ENCODE measurements at places on chromosomes 13 and 19.

DNA sequence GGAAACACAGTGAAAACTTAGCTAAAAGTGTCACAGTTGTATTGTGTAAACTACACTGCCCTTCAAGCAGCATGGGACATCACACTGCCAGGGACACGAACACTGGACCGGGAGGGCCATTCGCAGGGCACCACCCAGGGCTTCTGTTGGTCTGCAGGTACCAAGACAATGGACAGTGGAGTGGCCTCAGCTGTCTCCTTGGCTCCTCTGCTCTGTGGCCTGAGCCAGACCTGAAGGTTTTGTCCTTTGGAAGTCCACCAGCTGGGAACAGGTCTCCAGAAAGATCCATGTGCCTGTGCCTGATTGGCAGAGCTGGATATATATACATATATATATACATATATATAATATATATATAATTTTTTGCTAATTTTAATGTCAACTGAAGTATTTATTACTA lies 149.8 kb downstream of the ZNF536 start:
- no peak for DNase-seq

DNA sequence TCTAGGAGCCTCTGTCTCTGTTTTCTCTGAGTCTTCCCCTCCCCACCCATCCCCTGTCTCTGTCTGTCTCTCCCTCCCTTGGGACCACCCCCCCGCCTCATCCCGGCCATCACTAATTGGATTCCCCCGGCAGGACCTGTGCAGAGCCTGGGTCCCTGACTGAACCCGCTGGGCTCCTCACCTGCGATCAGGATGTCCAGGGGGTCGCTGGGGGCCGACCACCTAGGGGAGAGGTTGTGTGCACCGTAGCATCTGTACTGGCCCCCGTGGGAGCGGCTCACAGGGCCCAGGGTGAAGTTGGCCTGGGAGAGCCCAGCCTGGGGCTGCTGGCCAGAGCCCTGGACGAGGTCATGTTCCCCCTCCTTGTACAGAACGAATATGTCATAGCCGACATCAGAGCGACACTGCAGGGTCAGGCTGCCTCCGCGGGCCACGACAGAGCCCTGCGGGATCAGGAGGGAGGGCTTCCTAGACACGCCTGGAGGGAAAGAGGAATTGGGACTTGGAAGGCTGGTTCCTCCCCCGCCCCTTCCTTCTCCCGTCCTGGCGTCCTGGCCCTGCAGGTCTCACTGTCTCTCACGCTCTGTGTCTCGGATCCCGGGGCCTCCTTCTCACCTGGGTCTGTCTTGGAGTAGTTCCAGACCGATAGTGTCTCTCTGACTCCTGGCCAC lies 1.8 kb downstream of the LILRB5 start:
- DNase-seq: no peak

DNA sequence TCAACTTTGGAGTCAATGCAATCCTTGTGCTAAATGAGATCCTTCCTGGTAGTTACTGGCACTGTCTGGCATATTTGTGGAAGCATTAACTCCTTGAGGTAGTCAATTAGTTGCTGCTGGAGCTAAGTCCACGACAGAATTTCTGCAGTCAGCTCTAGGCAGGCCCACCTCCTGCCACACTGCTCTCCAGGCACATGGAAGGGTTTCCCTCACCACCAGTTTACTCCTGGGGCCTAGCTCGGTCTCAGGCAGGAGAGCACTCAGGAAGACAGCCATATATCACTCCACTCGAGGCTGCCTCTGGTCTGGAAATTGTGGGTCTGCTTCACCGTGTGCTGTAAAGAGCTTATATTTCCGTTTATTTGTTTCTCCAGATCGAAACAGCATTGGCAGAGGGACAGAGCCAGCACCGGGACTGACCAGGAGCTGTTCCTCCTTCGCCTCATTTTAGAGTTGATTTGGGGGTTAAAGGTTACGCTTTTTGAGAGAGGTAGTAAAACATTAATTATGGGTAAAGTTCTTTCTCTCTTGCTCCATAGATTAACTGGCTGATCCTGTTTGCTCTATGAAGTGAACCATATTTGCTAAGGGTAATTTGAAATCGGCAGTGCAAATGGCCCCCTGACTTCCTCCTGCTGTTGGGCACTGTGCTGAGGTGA lies 20.6 kb upstream of the GTF3A start:
- DNase-seq: no peak

DNA sequence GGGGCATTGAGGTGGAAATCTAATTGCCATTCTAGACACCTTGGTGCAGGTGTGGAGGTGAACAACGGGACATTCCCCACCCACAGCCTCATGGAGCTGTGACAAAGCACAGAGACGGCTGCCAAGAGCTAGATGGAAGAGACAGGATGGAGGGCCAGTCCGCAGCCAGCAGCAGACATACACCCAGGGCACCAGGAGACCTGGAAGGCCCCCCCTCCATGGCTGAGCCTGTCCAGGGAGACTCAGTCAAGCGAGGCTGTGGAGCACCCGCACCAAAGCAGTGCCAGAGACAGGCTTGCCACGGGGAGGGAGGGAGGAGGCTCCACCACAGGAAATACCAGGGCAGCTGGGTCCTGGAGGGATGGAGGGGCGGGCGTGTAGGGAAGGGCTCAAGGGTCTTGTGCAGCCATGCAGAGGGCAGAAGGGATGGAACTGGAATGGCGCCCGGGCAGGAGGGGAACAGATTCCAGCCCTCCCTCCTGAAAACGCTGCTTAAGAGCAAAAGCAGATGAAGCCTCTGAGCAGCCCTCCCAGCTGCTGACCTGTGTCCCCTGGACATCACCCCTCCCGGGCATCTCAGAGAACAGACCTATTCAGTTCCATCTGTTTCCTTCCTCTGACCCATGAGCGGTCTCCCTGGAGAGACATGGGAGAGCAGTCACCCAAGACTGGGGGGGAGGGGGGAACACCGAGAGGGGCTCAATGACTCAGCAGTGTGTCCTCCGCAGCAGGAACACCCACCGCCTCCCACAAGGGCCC lies 14.4 kb downstream of the EPS15L1 start:
- peak; percentile 49 for DNase-seq

GRCh38 chr19:50328224-50328872 lies 829 bp downstream of the KCNC3 start:
- DNase-seq: no peak

DNA sequence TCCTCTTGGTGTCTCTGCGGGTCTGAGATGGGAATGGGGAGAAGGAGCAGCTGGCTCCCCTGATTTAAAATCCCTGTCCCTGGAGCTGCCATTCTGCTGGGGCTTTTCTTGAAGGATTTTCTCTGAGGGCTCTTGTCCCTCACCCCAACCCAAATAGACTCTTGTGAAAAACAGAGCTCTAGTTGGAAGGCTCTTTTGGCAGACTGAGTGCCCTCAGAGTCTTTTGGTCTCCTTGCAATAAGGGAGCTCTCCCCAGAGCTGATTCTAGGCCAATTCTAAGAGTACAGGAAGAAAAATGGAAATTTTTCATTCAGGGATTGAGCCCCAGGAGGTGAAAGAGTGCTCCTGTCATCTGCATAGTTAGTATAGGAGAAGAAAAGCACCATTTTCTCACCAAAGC lies 238.3 kb downstream of the COG6 start:
- no peak for DNase-seq

- no peak for DNase-seq
Observed at GRCh38 chr19:32223595-32224370, 121.6 kb upstream of the ZNF507 start.

DNA sequence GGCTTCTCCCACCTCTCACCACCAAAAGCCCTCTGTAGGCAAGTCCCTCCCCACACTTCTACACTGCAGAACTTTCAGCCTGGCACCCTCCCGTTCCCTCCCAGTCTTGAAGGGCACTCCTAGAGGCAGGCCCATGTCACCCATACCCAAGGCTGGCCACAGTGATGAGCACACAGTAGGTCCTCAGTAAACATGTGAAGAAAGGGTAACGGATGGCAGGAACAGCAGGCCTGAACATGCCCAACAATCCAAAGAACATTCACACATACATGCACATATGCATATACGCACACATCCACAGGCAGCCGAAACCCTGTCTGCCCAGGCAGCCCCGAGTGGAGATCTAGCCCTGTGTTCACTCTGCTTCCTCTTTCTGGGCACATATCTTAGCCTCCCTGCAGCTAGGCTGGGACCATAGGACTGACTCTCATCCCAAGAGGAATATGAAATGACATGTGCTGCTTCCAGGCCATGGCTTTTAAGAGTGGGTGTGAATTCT lies 55.2 kb downstream of the CEBPG start:
- no peak for DNase-seq

GRCh38 chr19:48149430-48149829 lies 20.7 kb downstream of the LIG1 start:
- no peak for DNase-seq

DNA sequence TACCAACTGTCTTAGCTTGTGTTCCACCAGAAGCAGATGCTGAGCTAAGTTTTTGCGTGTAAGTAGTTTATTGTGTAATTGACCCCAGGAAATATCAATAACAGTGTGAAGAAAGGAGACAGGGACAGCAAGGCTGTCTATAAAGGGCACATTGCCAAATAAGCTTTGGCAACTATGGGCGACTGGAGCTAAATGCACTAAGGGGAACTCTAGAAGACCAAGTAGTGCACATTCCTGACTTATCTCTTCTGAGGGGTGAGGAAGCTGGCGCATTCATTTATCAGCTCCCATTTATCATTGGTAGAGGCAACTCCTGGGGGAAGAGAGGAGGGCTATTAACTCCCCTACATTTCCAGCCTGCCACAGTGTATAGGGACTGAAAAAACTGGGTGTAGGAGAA lies 135.0 kb downstream of the DLEU7 start:
- DNase-seq: peak; percentile 16

DNA sequence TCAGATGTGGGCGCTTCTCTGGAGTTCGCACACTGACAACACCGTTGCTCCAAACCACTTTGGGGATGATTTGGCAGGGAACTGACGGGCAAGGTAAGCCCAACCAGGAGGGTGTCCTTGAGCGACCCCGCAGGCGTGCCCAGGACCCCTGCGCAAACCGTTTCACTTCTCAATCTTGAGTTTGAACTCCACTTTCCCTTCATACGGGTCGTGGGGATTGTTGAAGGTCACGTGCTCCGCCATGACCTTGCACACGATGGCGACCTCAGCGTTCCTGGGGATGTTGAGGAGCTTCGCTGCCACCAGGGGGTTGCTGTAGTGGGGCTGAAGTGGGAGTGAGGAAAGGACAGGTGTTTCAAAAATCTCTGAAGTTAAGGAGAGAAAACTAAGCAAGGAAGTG lies 8.8 kb downstream of the ATP4B start:
- DNase-seq: no peak

DNA sequence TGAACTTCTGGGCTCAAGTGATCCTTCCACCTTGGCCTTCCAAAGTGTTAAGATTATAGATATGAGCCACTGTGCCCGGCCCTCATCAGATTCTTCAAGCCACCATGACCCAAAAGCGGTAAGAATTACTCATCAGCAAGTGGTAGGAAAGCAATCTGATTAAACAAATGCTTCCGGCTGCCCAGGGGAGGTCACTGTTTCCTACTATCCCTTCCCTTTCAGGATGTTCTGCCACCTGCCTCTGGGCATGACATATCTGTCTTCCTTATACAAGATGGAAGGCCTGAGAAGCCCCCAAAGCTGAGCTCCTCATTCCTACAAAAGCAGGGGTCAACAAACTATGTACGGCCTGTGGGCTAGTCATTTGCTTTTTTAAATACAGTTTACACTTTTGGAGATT lies 7.0 kb downstream of the ABHD8 start:
- DNase-seq: no peak

DNA sequence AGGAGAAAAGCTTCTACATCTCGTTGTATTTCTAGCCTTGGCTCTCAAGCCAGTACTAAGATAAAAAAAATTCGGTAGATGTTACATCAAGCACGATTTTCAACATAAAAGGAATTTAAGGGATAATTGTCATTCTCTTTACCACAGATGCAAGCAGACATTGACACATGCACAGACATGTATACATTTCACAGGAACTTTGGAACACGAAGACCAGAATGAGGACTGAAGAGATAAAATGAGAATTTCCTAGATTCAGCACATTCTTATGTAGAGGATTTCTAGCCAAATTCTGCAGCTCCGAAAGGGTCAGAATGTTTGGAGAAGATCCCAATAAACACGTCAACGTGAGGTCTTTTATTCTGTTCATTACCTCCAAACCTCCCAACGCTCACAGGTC lies 284.5 kb upstream of the ARGLU1 start:
- DNase-seq: no peak

DNA sequence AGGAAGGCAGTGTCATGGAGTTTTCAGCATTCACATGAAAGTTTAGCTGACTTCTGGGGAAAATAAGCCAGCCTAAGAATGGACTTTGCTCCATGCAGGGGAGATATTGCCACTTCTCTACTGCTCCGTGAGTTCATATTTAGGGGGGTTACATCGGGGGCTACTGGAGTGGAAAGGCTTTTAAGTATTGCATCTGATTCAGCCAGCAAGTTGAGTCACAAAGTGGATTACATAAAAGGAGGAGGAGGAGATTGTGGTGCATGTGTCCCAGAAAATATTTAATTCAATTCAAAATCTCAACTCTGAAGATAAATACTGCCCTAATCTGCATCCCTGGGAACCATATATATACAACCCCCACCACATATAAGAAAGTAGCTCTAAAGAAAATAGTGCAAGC lies 617.2 kb downstream of the DCT start:
- DNase-seq: no peak

DNA sequence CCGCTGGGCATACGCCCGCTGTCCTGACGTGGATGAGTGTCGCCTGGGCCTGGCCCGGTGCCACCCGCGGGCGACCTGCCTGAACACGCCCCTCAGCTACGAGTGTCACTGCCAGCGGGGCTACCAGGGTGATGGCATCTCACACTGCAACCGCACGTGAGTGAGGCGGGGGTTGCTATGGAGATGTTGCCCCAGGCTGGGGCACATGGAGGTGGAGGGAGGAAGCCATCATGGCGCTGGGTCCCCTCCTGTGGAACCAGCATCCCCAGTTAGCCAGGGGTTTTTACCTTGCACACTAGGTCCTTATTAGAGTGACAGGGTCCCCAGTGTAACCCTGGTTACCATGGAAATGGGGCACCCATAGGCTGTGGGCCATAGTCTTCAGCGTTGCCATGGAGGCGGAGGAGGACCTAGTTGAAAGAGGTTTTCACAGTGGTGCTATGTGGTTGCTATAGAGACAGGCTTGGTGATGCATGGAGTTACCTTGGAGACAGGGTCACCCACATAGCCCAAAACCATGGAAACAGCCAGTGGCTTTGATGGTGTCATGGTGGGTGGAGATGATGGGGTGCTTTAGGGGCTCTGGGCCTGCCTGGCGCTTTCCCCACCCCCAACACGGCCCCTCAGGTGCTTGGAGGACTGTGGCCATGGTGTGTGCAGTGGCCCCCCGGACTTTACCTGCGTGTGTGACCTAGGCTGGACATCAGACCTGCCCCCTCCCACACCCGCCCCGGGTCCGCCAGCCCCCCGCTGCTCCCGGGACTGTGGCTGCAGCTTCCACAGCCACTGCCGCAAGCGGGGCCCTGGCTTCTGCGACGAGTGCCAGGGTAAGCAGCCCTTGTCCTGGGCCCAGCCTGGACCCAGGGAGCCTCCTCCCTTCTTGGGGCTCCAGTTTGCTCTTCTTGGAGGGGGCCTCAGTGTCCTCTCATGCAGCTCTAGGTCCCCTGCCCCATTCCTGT lies 27.1 kb downstream of the MEGF8 start:
- DNase-seq: peak; percentile 37

DNA sequence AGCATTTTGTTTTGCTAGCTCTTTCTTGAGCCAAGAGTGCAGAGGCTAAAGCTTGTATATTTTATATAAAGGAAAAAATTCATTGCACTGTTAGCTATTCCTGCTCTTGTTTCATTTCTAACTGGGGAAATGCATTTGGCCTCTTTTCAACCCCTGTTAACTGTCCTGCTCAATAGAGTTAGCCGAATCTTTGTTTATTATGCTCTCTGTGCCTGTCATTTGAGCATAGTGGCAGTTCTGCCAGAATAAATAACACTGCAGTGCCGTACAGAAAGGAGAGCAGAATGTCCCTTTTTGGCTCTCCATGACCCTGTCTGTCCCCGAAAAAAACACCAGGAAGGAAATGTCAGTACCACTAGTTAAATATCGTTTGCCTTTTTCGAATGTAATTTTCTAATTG lies 350.8 kb downstream of the MYO16 start:
- DNase-seq: peak; percentile 33
